ENCODE measurements at places on chromosomes 4 and X.

DNA sequence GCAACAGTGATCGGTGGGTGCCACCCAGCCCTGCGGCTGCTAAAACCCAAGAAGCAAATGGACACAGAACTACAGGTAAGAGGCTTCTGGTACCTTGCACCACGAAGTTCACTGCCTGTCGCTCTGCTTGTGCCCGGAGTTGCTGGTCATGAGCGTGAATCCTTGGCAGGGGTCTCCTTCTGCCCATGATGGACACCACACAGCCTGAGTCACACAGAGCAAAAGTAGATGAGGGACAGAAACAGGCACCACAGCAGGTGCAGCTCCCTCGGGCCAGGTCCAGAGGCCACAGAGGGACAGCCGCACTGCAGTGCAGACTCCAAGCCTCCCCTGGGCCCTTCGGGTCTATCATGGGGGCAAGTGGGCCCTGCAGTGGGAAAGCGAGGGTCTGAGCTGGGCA is 22.4 kb downstream of the NAT8L start:
- no peak for DNase-seq

- DNase-seq, result no peak
Measured at GRCh38 chrX:148540114-148540513, 39.7 kb downstream of the AFF2 start.

GRCh38 chr4:31239886-31240285 is 519.7 kb downstream of the PCDH7 start:
- DNase-seq, result no peak

GRCh38 chrX:129772796-129773431 is 6.8 kb upstream of the SASH3 start:
- DNase-seq, result no peak

DNA sequence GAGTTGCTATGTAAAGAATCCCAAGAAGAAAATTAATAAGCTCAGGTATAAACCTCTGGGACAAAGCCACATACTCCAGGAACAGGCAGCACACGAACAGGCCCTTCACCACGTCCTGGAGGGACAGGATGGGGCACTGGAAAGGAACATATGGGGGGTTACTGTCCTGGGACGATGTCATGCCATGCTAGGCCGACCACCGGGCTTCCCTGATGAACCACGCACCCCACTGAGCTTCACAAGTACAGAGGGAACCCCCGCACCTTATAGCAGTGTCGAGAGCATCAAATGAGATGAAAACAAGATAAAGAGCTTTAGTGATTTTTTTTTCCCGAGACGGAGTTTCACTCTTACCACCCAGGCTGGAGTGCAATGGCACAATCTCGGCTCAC is 19.1 kb downstream of the NOP14 start:
- no peak for DNase-seq

- no peak for DNase-seq
Measured at GRCh38 chr4:35697210-35697736, 547.0 kb downstream of the ARAP2 start.

DNA sequence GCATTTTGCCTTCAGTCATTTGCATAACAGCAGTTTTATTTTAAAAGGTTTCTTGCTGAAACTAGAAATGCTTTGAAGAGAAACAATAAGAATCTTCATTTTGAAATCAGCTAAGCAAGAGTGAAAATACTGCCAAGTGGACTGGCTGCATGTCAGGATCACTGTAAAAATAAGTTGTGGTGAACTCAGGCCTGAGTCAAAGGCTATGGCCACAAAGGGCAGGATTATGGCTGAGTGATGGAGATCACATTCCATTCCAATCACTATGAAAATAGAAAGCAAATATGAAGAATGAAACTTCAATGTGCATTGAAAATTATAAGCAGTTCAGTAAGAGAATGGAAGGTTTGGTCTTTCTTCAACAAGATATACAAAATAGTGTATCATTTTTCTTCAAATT is 224.5 kb downstream of the PCDH18 start:
- no peak for DNase-seq

DNA sequence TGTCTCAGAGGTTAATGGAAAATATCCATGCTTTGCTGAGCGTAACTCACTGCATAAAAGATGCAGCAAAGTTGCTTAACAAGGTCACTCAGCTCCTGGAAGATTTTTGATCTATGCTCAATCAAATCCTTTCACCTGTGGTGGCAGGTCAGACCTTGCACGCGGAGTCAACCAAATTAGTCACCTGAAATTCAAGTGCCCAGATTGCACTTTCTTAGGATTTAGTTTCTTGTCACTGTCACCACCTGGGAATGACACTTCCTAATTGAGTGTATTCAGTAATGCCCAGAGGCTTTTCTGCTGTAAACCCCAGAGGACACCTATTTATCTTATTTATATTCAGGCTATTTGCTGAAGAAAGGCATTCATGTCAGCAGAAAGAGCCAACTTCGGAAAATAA is 215.8 kb upstream of the SMIM31 start:
- DNase-seq, result no peak

GRCh38 chr4:35087218-35087617 is 1157.1 kb downstream of the ARAP2 start:
- DNase-seq, result no peak

DNA sequence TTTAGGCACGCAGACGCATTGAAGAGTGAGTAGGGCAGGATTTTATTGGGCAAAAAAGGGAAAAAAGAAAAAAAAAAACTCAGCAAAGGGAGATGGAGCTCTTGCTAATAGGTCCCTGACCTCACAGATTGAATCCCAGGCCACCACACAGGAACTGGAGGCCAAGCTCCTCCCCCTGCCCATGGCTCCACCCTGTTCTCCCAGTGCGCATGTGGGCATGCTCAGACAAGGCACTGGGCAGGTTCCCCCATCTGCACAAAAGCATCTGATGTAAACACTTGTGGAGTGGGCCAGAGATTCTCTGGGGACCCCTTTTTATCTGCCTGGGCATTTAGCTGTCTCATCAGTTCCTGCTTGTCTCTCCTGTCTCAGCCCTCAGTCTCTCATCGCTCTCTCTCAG is 9.5 kb downstream of the FRMD7 start:
- DNase-seq, result no peak

- no peak for DNase-seq
Measured at GRCh38 chr4:58507079-58507478, 1396.9 kb upstream of the IGFBP7 start.

GRCh38 chr4:114386637-114387233 is 211.9 kb upstream of the UGT8 start:
- DNase-seq, result no peak

- DNase-seq, result no peak
Measured at GRCh38 chr4:156138781-156139280, 185.2 kb upstream of the CTSO start.

DNA sequence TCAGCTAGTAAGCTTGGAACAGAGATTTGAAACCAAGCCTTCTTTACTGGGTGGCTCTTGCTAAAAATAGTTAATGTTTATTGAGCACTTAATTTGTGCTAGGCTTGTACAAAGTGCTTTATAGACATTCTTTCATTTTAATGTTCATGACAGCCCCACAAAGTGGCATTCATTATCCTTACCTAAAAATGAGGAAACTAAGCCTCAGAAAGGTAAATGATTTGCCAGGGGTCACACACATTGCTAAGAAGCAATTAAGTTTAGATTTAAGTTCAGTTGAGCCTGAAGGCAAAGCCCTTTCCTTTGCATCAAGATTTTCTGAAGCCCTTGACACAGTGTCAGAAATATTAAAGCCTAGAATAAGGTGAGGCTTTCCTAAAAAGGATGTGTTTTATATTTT is 327.5 kb upstream of the FGF13 start:
- DNase-seq, result no peak

DNA sequence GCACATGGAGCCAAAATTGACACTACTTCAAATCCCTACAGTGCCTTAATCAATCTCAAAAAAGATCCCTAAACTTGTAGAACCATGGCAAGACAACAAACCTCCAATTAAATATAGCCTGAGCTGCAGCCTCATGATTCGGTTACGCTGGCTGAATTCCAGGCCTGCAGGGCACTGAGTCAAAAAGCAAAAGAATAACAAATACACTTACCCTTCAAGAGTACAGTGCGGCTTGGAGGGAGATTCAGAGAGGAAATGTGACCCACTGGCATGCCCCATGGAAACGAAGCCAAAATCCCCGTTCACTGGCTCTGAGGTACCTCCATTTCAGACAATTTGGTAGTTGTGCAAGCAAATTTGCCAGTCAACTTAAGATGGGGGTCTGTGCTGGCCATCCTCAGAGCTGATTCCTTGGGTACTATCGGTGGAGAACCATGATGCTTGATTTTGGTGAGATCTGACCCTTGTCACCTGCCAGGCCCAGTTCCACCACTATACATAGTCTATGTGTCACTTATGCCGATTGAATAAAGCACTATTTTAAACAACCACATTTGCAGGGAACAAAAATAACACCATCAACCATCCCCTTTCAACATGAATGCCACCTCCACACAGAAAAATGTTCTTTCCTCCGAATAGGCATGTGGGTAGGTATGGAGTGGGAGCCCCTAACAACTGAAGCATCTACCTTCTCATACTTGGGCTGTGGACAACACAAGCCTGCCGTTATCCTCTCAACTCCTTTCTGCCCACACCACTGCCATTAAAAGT is 2.1 kb downstream of the C4orf54 start:
- DNase-seq, result no peak

DNA sequence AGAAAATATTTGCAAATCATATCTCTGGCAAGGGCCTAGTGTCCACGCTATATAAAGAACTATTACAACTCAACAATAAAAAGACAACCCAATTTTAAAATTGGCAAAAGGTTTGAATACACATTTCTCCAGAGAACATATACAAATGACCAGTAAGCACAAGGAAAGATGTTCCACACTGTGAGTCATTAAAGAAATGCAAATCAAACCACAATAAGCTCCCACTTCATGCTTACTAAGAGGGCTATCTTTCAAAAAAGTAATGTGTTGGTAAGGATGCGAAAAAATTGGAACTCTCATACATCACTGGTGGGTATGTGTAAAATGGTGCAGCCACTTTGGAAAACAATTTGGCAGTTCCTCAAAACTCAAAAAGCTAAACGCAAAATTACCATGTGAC is 884.0 kb upstream of the INTU start:
- no peak for DNase-seq

GRCh38 chr4:42284030-42284429 is 113.3 kb upstream of the SHISA3 start:
- no peak for DNase-seq
